ENCODE measurements at places on chromosomes 1 and 21.

DNA sequence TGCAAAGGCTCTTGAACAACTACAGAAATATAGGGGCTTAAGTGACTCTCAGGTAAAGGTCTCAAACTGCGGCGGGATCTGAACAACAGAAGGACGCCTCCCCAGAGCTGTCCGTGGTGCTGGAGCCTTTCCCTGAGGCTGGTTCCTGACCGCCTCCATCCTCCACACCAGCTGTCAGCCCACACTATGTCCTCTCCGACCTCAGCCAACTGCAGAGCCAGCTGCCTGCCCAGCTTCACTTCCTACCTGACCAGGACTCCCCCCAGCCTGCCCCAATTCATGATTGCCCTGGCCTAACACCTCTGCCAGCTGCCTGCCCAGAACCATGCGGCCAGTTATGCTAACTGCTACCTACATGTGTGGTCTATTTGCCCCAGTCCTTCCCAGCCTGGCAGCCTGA is 63.6 kb upstream of the ZC3H12A start:
- peak; percentile 43 for DNase-seq

GRCh38 chr21:45557616-45558043 is 15.4 kb upstream of the SLC19A1 start:
- DNase-seq, result no peak

GRCh38 chr21:45288441-45288841 is 746 bp upstream of the POFUT2 start:
- no peak for DNase-seq

DNA sequence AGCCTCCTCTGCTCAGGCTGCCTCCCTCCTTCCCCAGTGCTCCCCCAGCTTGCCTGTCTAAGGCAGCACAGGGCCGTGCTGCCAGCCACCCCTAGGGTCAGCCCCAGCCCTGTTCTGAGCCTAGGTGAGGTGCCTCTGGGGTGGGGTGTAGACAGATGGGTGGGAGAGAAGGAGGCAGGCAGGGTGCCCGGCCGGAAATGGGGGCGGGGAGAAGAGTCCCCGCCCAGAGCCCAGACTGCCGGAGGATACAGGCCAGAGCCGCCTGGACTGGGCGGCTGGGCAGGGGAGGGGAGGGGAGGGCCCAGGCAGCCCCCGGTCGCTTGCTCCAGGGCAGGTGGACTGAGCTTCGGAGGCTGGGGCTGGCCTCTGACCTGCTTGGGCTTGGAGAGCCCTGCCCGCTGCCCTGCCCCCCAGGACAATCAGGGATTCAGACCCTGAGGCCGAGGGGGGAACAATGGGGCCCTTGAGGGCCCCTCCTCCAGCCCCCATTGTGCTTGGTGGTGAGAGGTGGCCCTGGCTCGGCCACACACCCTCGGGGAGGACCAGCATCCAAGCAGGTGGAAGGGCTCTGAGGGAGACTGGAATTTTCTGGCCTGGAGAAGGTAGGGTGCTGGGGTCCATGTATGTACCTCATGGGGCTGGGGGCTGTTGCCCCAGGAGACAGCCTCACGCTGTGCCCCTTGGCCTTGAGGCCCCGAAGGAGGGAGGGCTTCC is at the start of gene GJC2:
Gene GJC2, plus strand, starts transcription at position 525 of the 714 bp plus-strand sequence. CDS start 7,829 bp downstream, outside the sequence.
- DNase-seq, result peak; percentile 67

GRCh38 chr1:21770201-21770600 is 12.7 kb downstream of the USP48 start:
- no peak for DNase-seq

DNA sequence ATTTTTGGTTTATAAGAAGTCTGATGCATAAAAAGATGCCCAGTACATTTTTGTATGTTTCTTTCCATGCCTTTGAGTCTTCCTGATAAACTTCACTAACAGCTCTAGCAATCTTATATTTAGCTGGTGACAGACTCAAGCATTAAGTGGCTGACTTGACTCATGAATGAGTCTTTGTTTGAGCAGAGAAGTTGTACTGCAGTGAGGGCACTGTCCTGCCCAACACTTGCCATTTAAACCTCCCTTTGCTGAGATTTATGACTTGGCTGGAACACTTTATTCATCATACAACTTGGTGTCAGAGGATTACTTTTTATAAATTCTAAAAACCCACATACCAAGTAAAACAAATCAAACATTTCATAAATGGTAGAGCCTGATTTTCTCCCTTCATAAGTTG is 14.6 kb upstream of the CAMSAP2 start:
- no peak for DNase-seq

GRCh38 chr1:236938760-236939159 is 65.5 kb downstream of the MT1HL1 start:
- DNase-seq, result no peak

- no peak for DNase-seq
Measured at GRCh38 chr1:201710632-201711597, 118.0 kb upstream of the IPO9 start.

- no peak for DNase-seq
Measured at GRCh38 chr1:114075546-114076242, 78.0 kb downstream of the SYT6 start.

- no peak for DNase-seq
Measured at GRCh38 chr1:97090725-97091124, 369.1 kb downstream of the PTBP2 start.

DNA sequence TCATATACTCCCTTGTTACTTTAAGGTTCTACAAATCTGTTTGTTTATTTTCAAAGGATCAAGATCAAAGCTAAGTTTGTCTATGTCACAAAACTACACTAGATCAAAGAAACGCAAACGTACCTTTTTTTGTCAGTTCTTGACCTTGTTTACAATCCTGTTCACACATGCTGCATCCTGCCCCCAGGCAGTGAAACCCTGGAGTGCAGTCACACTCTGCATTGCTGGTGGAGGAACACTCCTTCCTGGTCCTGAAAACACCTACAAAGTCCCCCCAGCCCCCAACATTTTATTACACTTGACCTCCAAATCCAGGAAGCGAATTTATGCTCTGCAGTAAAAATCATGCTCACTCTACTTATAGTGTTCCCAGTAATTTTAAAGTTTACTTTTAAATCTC is 2.6 kb downstream of the TNFRSF9 start:
- DNase-seq, result no peak
